Activated T-cell treated with anti-CD3 and anti-CD28 coated beads, Interleukin-2, amount 50 U/mL, for 1 hour (primary cell): ENCODE measurements at places on chromosomes 11 and 22.

- DNase-seq: peak; percentile 54
Measured at GRCh38 chr22:45296628-45297297, 12.0 kb downstream of the UPK3A start.

- DNase-seq: no peak
Measured at GRCh38 chr11:10886652-10887250, 28.9 kb upstream of the ZBED5 start.

- no peak for DNase-seq
Measured at GRCh38 chr22:22462813-22463567, 45.6 kb downstream of the ZNF280B start.

GRCh38 chr11:11426226-11426952 is 73.3 kb upstream of the CSNK2A3 start:
- no peak for DNase-seq

DNA sequence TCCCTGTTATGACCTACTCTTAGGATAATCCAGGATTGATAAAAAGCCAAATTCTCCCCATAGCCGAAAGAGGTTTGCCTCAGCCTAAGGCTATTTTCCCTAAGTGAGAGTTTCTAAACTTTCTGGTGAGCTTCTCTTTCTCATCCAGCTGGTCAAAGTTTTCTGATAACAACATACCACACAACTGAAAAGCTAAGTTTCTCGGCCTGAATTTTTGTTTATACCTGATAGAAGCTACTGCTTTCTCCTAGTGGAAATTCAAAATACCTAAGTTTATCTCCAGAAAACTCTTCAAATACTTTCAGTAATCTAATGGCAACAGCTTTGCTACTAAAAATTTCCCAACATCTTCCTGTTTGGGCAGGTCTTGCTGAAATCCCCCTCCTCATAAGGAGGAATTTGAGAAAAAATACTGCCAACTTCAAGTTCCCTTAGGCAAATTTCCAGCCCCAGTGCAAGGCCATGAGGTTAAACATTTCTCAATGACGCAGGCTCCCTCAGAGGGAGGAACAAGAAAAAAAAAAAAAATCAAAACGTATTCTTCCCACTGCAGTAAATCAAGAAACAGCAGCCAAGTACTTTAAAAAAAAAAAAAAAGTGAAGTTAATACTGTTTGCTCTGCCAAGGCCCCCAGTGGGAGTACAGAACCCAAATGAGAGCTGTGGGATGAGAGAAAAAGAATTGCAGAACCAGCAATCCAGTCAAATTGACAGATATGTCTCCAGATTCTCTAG is 127.0 kb downstream of the MRTFA start:
- no peak for DNase-seq

DNA sequence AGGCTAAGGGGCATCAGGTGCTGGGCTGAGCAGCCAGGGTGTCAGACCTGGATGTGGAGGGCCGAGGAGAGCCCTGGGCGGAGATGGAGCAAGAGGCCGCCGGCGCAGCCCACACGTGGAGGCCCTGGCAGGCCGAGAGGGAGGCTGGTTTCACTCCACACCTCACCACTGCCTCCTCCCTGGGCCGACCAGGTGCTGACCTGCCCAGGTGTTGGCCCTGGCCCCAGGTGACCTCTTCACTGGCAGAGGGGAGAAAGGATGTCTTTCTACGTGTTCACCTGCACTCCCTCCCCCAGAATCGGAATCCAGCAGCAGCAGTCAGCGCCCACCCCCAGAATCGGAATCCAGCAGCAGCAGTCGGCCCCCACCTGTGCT is 781 bp downstream of the ANO9 start:
- no peak for DNase-seq

DNA sequence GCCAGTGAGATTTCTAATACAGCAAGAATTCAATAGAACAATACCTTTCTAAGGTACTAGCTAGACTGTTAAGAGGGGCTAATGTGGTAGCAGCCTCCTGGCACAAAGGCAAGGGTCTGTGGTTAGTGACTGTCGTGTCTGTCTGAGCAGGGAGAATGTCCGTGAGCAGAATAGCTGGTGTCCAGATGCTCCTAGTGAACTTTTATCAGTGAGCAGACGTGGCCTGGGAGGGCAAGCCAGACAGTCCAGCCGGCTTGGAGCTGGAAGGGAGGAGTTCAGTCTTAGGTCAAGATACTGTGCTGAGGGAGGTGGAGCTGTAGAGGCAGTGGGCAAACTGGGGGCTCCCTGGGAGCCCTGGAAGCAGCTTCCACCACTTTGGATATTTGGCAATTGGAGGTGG is 138.6 kb downstream of the TEAD1 start:
- DNase-seq: no peak
